ENCODE measurements at places on chromosomes 1 and 21.

DNA sequence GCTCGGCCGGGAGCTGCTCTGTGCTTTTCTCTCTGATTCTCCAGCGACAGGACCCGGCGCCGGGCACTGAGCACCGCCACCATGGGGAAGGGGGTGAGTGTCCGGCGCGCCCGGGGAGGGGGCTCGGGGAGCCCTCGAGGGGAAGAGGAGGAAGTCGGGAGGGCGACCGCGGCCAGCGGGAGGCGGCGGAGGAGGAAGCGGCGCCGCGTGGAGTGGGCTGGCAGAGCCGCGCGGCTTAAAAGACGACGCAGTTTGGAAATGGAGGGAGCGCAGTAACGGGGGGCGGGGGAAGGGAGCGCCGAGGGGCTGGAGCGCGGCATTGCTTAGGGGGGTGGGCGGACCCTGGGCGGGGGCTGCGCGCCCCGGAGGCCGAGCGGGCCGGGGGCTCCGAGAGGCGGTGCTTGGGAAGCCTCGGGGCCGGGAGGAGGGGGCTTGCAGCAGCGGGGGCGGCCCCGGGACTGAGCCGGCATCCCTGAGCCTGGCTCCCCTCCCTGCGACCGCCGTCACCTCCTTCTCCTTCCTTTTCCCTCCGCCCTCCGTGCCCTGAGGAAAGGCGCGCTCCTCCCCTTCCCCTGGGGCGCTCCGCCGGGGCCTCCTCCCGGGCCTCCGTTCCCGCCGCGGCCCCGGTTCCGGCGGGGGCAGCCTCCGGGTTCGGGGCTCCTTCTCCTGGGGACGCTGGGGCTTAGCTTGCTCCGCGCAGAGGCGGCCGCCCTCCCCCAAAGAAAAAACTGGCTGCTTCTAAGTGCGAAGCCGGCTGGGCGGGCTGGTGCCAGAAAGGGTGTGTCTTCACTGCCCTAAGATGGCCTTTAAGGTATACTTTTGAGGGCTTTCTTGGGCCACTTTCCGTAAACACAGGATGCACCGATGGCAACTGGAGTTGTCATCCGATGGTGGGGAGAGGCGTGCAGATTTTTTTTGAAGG lies 648 bp downstream of the ATP1A1 start:
- no peak for DNase-seq

DNA sequence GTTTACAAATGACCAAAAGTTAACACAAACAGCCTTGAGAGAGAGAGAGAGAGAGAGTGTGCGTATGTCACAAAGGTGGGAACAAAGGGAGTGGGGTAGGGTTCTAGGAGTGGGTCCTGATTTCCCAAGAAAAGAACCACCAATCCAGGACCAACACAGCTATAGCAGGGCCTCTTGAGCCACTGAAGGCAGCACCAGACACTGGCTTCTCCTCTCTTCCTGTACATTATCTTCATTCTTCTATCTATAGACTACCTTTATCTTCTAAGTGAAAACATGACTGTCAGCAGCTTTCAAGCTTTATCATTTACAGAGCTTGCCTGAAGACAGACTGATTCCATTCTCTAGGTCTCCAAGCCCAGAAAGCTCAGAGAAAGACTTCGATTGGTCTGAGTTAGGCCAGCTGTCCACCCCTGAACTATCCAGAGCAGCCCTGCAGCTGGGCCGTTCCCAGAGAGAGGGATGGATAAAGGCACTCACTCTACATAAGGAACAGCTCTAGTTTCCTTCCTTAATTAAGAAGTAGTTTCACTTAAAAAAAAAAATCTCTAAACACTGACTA lies 11.2 kb downstream of the ALG14 start:
- DNase-seq = no peak

GRCh38 chr1:235180916-235181460 lies 19.9 kb upstream of the RBM34 start:
- no peak for DNase-seq

DNA sequence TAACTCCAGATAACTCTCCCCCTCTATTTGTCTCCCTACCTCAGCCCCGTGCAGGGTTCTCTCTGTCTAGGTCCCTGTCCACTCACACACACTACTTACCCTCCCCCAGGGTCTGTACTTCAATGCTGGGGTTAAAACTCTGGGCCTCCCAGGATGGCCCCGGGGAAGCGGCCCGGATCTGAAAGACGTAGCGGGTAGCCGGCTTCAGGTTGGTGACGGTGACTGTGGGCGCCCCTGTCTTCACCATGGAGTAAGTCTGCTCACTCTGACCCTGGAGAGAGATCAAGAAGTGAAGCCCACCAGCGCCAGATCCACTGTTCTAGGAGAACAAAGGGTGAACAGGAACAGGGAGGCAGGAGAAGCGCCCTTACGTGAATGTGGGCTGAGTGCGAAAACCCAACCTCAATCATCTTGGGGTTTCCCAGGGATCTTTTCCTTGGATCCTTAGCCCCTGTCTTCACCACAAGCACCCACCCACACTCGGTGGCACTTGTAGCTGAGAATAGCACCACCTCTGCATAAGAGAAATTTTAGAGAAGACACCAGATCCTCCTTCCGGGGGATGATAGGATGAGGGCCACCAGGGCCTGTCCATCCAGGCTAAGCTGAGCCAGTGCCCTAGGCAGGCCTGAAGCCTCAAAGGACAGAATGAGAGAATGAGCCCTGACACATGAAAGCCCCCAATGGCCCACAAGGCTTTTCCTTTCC lies 33.5 kb downstream of the EPHA10 start:
- no peak for DNase-seq

GRCh38 chr21:27502801-27503200 lies 535.9 kb upstream of the ADAMTS5 start:
- no peak for DNase-seq

GRCh38 chr21:42467140-42467983 lies 28.7 kb downstream of the RSPH1 start:
- DNase-seq = no peak

DNA sequence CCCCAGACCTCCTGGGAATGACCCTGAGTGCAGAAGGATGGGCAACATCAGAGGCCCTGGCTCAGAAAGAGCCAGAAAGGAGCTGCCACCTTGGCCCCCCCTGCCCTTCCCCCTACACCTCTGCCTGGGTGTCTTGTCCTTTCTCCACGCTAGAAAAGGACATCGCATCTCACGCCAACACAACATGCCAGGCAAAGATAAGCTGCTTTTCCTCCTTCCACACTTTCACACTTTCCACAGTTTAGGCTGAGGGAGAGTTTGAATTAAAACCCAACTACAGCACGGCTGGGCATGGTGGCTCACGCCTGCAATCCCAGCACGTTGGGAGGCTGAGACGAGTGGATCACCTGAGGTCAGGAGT lies 109.5 kb downstream of the SPSB1 start:
- no peak for DNase-seq

DNA sequence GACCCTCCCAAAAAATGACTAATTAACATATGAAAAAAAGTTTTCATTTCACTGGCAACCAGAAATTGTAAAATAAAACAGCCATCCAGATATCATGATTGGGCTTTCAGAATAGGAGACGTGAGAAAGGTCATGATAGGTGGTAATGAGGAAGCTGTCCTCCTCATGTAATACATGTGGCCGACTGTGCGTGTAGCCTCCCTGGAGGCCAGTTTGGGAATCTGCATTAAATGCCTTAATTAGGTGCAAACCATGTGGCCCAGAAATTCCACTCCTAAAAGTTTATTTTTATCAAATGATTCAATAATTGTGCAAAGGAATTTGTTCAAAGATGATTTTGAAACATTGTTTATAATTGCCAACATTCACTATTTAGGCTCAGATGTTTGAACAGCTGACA lies 127.6 kb upstream of the C1orf105 start:
- DNase-seq = no peak

GRCh38 chr21:30758306-30758705 lies 3.1 kb upstream of the KRTAP21-1 start:
- no peak for DNase-seq

DNA sequence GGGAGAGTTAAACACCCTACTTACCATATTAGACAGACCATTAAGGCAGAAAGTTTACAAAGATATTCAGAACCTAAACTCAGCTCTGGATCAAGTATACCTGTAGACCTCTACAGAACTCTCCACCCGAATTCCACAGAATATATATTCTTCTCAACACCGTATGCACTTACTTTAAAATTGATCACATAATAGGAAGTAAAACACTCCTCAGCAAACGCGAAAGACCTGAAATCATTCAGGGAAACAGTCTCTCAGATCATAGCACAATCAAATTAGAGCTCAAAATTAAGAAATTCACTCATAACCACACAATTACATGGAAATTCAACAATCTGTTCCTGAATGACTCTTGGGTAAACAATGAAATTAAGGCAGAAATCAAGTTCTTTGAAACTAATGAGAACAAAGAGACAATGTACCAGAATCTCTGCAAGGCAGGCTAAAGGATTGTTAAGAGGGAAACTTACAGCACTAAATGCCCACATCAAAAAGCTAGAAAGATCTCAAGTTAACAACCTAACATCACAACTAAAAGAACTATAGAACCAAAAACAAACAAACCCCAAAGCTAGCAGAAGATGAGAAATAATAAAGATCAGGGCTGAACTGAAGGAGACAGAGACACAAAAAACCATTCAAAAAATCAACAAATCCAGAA lies 19.1 kb downstream of the CD84 start:
- DNase-seq = no peak

DNA sequence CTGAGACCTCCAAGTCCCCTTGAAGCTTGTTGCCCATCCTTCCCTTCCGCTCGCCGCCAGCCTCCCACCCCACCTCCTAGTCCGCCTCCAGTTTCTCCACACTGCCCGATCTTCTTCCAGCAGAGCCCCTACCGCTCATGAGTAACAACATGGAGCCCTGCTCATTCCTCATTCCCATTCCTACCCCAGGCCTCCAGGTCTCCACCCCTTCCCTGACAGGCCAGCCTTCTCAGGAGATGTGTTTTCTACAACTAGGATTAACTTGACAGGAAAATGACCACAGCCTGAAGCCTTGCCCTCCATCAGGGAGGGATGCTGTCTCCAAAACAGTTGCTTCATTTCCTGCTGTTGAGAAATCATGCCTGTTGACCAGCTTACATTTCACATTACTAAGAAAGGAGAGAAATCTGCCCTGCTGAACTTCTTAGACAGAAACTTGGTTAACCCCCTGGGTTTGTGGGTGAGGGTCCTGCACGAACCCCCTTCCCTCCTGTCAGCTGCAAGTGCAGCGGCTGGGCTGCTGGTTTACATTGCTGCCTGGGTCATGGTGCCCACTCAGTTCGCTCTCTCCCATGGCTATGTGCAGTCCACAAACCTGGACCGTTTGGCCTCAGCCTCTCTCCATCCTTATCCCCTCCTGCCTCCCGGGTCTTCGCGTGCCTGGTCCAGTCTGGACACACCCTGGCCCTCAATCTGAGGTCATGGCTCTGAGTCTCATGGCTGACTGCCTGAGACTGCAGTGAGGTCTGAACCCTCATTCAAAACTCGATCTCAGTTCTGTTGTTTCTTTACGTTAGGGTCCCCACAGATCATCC lies 16.1 kb upstream of the CHI3L1 start:
- DNase-seq = no peak

GRCh38 chr1:12083766-12084165 lies 20.7 kb downstream of the TNFRSF8 start:
- DNase-seq = no peak

- no peak for DNase-seq
These were observed 15.1 kb upstream of the PADI3 start for GRCh38 chr1:17233675-17234320.

- DNase-seq = no peak
These were observed 132.7 kb downstream of the NTNG1 start for GRCh38 chr1:107273515-107273914.

- no peak for DNase-seq
These were observed 13.4 kb upstream of the WDR26 start for GRCh38 chr1:224447971-224448370.

DNA sequence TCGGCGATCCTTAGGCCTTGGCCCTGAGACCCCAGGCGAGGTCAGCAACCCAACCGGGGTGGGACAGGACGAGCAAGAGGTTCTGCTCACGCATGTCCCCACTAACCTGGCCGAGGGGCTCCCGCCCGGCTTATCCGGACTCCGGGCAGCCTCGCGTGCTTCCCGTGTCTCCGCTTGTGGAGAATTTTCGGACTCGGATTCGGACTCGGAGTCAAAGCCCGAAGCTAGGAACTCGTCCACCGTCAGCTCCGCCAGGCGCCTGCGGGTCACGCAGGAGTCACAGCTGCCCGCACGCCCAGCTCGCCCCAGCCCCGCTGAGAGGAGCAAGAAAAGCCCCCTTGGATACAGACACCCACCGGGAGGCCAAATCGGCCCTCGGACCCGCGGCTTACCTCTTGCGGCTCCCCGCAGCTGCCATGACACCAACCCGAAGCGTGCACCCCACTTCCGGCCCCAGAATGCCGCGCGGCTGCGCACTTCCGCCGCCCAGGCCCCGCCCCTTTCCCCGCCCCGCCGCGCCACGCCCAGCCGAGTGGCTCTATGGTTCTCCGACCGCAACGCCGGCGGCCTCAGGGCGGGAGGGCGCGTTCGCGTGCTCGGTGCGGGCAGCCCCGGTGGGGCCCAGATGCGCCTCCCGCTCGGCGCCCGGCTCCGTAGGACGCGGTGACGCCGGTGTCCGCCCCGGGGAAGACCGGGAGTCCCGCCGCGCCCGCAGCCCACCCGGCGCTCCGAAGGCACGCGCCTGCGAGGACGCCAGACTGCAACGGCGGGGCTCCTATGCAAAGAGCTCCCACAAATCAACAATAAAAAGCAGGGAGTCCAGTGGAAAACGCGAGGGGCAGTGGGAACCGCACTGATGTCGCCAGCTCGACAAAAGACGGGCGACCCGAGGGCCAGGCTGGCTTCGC lies at the start of gene NOC2L:
Gene NOC2L, minus strand, starts transcription at position 434 of the 908 bp plus-strand sequence. Its CDS starts 16 bp downstream, at position 418.
- peak; percentile 39 for DNase-seq

DNA sequence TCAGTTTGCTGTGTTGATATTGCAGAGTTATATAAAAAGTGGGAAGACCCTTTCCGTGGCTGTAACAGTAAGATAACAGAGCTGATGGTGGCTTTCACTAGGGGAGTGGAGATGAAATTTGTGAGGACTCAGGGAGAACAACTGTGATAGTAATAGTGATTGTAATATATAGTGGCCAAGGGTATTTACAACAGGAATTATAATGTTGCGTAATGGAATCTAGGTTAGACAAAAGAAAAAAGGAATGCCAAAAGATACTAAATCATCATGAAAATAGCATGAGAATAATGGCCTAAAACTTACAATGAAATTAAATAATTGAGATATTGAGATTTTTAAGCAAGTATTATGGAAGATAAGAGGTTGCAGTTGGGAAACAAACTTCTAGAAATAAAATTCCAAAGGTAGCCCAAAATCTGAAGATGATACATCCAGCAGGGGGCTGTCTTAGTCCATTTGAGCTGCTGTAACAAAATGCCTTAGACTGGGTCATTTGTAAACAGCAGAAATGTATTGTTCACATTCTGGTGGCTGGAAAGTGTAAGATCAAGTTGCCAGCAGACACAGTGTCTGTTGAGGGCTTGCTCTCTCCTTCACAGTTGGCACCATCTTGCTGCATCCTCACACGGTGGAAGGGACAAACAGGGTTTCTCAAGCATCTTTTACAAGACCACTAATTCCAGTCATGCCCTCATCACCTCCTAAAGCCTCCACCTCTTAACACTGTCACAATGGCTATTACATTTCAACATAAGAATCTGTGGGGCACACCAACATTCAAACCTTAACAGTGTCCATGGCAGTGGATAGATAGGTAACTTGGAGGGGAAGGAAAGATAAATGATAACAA lies 711.2 kb downstream of the MRPL39 start:
- DNase-seq = no peak

- DNase-seq = no peak
These were observed 58.4 kb upstream of the EPS8L3 start for GRCh38 chr1:109821831-109822745.

Data from NCI-H187 treated with DMSO at 0.1 percent for 48 hours (cell line).